Activated CD4-positive, CD25-positive, alpha-beta regulatory T cell (primary cell): ENCODE measurements at places on chromosomes 5 and 9.

GRCh38 chr9:14031810-14032209 lies 282.1 kb downstream of the NFIB start:
- DNase-seq, result no peak

DNA sequence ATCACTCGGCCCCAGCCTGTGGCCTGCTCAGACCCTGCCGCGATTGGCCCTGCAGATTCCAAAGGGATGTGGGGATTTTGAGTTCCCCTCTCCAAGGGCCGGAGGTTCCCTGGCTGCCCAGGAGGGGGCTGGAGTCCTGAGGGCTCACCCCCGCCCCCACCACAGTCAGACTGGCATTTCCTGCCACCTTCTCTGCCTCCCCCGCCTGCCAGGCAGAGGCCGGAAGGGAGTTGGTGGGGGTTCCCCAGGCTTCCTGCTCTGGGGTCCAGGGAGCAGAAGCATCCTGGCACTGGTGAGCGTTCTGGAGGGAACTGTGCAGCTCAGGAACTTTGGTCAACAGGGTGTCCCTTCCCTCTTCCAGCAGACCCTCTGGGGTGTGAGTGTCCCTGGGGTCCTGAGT lies 70.6 kb downstream of the RXRA start:
- no peak for DNase-seq

- no peak for DNase-seq
These were observed 78.7 kb downstream of the SNCAIP start for GRCh38 chr5:122390694-122391093.

DNA sequence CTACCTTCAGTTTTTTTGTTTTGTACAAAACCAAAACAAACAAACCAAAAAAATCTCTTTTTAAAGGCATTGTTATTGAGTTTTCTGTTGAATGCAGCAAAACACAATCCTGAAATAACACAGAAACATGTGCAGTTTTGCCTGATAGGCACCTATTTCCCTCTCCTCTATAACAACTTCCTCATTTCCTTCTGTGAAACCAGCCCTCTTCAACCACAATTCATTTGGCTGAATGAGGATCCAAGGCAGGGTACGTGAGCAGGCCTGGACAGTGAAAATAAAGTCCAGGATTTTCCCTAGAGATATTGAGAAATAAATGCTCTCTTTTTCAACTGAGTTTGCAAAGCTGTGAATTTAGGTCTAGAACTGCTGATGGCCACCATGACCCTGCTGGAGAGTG lies 134.8 kb upstream of the LARP1 start:
- no peak for DNase-seq

- DNase-seq, result no peak
These were observed 39.3 kb upstream of the TDRD7 start for GRCh38 chr9:97372580-97372979.

- DNase-seq, result peak; percentile 35
These were observed 39.0 kb downstream of the SMARCA2 start for GRCh38 chr9:2053883-2054845.

- DNase-seq, result no peak
These were observed 151.5 kb downstream of the DCP2 start for GRCh38 chr5:113128082-113128481.

DNA sequence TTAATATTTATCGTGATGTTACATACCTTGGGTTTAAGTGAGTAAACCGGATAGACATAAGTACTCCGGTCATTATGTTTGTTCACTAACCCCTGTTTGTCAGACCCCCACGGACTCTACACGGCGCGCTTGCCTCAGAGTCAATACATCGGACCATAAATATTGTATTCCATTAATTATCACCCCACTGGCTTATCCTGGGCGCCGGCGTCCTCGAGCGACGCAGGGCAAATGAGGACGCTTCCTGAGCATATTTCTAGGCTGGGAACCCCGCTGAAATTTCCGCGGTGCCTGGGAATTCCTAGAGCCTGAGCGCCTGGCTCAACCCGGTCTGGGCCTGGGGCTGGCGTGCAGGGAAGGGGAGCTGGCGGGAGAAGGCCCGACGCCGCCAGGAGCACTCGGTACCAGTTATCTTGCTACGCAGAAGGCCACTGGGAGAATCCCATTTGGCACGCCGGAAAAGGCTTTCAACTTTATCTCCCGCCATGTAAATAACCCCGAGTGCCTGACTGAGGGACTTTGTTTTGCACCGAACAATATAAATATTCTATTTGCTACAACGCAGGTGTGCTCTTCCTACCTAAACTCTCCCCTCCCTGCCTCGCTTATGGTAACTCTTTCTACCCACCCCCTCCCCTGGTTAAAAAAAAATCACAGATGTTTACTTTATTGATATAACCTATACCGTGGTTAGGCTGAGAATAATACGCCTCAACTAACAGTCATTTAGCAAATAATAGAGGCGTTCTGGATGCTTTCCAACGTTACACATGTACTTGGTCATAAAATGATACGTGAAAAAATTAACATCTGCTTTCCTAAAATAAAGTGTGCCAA lies 19.4 kb downstream of the NR2F1 start:
- no peak for DNase-seq
